RPMI7951 (cell line): ENCODE measurements at places on chromosomes 6 and 20.

DNA sequence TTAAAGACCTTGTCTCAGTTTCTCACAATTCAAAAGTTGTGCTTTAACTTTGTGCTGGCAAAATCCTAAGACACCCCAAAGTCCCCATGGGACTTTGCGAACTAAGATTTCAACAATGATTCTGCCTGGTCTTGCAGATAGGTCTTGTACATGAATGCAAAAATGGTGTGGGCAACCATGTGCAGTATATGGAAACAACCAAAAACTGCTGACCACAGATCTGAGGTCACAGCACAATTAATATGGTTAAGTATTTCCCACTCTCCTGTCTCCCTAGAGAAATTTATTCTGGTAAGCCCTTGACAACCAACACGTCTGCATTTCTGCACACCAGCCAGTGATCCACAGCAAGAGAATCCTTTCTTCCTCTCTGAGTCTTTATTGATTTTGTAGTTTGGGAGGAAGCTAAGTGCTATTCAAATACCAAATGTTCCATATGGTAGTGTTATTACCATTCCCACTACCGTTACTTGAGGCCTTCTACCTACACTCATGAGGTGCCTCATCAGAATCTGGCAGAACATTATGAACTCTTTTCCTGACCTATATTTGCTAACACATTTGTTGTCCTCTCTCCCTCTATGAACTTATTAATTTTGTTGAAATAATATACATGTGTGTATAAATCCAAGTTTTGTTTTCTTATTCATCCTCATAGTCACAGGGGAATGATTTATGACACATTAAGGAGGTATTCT is 178.7 kb downstream of the ATXN1 start:
- DNase-seq, result no peak

DNA sequence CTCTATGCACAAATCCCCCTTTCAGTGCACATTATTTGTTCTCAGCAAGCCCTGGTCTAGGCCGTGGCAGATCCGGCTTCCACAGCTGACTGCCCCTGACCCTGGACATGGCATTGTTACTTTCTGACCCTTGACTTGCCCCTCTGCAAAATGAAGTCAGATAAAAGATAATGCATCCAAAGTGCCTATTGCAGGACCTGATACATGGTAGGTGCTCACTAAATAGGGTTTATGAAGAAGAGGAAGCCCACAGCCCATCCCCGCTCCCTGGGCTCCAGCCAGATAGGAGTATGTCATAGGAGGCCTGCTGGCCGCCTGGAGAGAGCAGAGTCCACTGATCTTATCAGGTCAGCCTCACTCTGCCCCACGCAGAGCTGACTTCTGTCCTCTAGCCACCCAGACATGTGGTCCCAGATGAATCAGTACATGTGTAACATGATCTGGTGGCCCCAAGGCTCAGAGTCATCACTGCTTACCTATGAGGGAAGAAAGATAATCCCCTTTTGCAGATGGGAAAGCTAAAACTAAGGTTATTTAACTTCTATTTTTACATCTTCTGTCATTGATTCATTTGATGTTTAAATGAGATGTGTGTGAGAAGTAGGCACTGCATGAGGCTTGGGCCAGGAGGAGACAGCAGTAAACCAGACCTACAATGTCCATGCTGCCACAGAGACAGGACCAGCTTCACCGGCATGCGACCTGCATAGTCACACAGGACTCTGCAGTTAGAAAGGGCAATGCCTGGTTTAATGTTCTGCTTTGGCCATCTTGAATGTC is 20.4 kb downstream of the MAFB start:
- DNase-seq, result peak; percentile 97

DNA sequence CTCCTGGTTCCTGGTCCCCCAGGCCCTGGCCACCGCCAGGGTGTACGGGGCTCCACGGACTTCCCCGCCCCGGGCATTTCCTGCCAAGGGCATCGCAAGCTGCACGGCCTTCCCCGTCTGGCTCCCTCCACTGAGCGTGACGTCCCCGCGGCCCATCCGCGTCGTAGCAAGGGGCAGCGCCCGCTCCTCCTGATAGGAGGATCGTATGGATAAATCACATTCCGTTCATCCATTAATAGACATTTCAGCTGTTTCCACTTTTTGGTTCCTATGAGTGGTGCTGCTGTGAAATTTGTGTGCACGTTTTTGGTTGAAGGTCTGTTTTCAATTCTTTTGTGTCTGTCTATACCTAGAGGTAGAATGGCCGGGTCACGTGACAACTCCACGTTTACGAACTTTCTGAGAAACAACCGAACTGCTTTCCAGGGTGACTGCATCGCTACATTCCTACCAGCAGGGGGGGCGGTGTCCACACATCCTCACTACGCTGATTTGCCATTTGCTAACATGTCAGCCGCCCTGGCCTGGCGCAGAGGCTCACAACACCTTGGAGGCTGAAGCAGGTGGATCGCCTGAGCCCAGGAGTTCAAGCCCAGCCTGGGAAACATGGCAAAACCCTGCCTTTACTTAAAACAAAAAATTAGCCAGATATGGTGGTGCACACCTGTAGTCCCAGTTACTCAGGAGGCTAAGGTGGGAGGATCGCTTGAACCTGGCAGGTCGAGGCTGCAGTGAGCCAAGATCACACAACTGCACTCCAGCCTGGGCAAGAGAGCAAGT is 37.7 kb downstream of the KCNQ2 start:
- peak; percentile 76 for DNase-seq

GRCh38 chr20:35871259-35871771 is 83.0 kb downstream of the SCAND1 start:
- peak; percentile 80 for DNase-seq

DNA sequence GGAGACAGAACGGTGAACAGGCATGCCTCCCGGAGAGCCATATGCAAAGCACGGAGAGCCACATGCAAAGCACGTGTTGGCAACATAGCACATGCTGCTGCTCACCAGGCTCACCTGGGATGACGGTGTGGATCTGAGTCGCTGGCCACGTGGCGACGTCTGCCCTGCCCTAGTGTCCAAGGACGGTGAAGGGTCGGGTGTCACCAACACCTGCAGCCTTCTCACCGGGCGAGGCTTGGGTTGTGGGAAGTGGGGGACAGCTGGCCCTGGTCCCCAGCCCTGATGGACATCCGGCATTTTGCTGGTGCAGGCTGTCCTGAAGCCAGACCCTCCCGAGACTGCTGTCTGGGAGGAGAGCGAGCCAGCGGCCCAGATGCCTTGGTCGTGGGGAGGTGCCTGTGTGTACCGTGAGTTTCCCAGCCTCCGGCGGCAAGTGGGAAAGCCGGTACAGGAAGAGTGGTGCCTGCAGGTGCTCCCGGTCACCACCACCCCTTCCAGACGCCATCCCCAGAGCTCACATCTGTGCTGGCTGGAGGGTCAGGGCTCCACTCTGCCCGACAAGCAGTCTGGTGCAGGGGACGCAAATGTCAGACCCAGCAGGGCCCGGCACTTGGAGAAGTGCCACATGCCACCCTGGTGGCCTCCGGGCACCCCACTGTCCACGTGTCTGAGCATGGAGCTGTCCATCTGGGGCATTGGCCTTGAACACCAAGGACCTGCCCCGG is 5.9 kb upstream of the ADRM1 start:
- DNase-seq, result no peak
